ENCODE measurements at places on chromosomes 16 and 17. TPM values are rescaled to one million over a fixed set of nuclear protein-coding genes. Genes with fewer than 3 reads are reported as not detected.

KRT13 gene
- 4.0 TPM for total RNA-seq

CBFA2T3 gene
- total RNA-seq = not detected

TM4SF5 gene
- total RNA-seq = not detected

SPATA22 gene
- total RNA-seq = not detected

STAC2 gene
- total RNA-seq = not detected

HOXB6 gene
- total RNA-seq = 7.7 TPM

ARHGAP44 gene
- 2.8 TPM for total RNA-seq

DNAAF1 gene
- total RNA-seq = not detected

TMEM235 gene
- not detected for total RNA-seq

CBX8 gene
- total RNA-seq = 7.7 TPM

GNAO1 gene
- 0.92 TPM for total RNA-seq

CBX2 gene
- total RNA-seq = 14.1 TPM

GRCh38 chr17:30429155-30429554, 48.1 kb upstream of the GOSR1 start:
- DNase-seq = peak; percentile 33

- DNase-seq = peak; percentile 55
Observed at GRCh38 chr16:8887952-8888560, 5.9 kb downstream of the LITAFD start.

DNA sequence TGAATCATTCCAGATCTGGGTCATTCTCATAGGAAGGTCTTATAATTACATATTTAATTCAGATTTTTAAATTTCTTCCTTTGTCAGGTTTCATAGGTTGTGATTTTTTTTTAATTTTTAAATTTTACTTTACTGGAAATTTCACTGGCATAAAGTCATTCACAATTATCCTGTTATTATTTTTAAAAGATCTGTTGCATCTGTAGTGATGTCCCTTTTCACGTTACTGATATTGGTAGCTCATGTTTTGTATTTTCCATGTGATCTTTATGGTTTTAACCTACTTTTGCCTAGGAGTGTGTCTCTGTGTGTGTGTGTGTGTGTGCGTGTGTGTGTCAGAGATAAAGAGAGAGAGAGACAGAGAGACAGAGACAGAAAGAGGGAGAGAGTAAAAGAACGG, 216.6 kb upstream of the KCNJ16 start:
- no peak for DNase-seq

GRCh38 chr16:68227850-68228553, 7.9 kb downstream of the ESRP2 start:
- DNase-seq = no peak

- no peak for DNase-seq
Observed at GRCh38 chr16:28820016-28820415, 2.8 kb upstream of the ATXN2L start.

DNA sequence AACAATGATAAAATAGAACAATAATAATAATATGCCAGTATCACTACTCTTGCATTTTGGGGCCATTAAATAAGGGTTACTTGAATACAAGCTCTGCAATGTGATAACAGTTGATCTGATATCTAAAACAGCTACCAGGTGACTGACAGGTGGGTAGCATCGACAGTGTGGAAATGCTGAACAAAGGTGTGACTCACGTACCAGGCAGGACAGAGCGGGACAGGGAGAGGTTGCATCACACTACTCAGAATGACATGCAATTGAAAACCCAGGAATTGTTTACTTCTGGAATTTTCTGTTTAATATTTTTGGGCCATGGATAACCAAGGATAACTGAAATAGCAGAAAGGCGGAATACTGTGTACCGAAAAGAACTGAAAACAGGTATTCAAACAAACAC, 15.8 kb upstream of the ZNF19 start:
- DNase-seq = no peak

GRCh38 chr16:65773301-65773874, 593.1 kb upstream of the CDH5 start:
- DNase-seq = no peak

- no peak for DNase-seq
Observed at GRCh38 chr16:87210894-87211293, 106.3 kb downstream of the C16orf95 start.

GRCh38 chr17:78684026-78684425, 98.0 kb downstream of the CYTH1 start:
- DNase-seq = no peak

DNA sequence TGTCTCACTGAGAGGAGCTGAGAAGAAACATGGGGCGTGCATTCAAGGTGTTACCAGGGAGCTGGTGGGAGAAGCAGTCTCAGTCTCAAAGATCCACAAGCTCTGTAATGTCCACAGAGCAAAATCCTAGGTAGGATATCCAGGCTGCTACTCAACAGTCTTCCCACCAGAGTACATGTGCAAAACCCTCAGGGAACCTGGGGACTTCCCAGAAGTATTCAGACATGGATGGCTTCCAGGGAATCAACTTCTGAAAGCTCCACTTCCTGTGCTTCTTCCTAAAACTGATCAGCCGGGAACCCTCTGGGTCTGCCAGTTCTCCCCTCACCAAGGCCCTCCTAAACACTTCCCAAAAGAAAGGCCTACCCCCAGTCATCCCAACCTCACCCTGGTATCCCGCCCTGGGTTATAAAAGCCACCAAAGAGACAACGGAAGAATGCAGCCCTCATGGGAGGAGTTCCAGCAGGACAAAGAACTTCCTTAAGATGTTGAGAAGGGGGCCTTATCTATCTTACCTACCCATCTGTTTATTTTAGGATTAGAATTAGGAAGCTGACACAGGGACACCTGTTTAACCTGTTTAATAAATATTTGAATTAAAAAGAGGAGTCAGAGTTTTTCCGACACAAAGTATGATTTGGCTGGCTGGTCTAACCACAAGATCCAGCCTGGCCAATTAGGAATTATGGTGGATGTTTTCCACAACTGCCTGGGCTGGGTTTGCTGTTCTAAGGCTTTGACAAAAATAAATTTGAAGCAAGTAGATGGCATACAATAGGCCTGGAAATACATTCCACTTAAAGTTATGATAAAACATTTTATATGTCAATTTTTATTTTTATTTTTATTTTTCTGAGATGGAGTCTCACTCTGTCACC, 37.0 kb downstream of the CUEDC1 start:
- DNase-seq = peak; percentile 43

GRCh38 chr17:77849239-77849638, 109.3 kb upstream of the TNRC6C start:
- DNase-seq = no peak

DNA sequence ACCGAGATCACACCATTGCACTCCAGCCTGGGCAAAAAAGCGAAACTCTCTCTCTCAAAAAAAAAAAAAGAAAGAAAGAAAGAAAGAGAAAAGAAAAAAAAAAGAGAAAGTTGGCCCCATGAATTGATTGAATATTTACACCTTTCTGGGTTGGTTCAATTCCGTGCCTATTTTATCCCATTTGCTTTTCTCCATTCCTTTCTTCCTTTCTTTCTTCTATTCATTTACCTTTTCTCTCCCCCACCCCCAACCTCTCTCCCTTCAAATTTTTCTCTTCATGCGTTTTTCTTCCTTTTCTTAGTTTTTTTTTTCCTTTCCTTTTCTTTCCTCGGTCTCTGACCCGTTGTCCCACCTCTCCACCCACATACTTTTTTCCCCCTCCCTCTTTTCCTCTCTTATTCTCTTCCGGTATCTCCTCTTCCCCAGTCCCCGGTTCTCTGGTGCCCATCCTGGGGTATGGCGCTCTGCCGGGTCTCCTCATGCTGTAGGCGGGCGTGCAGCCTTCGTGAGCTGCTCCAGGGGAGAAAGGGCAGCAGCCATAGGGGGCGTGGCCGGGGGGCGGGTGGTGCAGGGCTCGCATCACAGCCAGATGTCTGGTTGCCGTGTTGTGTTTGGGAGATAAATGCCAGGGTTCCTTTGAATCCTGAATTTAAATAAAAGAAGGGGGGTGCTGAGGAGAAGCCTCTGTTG, 5.3 kb upstream of the COL1A1 start:
- peak; percentile 86 for DNase-seq

DNA sequence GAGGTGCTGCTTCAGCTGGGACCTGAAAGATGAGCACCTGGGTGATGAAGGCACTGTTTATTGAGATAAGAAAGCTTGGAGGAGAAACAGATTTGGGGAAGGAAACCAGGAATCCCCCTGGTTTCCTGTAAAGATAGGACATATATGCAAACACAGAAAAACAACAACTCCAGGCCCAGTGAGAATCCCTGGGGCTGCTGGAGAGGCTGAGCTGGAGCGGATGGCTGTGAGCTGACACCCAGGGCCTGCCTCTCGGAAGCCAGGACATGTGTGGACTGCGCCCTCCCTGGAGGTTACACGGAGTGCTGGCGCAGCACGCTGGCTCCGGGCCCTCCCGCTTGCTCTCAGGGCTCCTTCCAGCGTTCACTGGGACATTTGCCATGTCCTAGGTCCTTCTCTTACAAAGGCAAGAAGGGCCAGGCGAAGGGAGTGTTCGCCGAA, 57.5 kb downstream of the CYB5B start:
- DNase-seq = peak; percentile 72

- DNase-seq = no peak
Observed at GRCh38 chr16:47626246-47626645, 165.1 kb downstream of the PHKB start.

- no peak for DNase-seq
Observed at GRCh38 chr16:78675951-78676792, 576.7 kb downstream of the WWOX start.

DNA sequence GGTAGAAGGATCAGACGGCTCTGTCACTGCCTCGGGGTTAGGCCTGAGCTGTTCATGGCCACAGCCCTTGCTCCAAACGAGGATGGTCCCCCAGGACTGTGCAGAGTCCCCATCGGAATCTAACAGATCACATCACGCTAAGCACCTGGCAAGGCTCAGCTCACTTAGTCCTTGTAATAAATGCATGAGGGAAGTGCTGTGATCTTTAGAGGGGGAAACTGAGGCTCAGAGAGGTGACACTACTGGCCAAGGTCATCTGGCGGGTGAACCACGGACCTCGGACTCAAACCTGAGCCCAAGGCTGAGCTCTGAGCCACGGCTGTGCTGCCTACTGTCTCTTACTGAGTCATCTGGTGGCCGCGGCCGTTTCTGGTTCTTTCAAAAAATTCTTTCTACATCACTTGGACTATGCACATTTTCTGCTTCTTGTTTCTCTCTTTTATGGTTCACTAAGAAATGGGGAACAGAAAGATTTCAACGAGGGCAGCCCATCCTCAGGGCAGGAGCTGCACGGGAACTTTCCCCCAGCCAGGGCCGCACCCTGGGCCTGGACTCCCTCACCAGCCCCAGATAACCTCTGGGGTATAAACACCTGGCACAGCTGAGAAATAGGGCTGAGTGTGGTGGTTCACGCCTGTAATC, 55.6 kb downstream of the COTL1 start:
- DNase-seq = no peak

DNA sequence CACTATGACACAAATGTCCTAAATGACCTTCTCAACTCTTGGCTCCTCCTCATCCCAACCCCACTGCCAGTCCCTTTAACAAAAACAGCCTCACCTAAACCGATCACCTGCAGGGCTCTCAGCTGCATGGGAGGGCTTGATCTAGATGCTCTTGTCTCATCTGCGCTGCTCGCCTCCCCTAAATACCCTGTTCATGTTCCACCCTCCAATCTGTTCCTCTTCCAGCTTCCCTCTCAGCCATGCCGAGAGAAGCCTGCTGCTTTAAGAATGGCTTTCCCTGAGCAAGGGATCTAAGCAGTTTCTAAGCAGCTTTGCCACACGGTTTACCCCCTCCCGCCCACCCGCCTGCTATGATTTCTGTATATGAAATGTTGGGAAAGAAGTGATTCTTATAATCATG, 23.7 kb downstream of the PIPOX start:
- no peak for DNase-seq

- DNase-seq = peak; percentile 98
Observed at GRCh38 chr17:48048384-48049126, 396 bp downstream of the NFE2L1 start.

GRCh38 chr17:63707151-63707550, 7.2 kb upstream of the LIMD2 start:
- DNase-seq = no peak

DNA sequence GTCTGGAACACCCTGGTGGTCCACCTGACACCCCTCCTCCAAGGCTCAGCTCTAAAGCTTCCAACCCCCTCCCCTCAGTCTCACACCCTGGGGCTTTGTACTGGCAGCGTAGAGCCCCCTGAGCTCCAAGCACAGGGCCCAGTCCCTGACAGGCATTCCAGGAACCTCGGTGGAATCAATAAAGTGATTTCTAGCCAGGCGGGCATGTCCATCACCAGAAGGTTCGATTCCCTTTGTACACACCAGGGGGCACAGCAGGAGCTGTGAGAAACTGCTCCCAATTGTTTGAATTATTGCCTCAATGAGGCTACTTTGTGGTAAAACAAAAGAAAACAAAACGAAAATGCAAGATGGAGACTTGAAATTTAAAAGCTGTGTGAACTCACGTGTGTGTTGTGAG, 51.8 kb downstream of the SMPD3 start:
- no peak for DNase-seq

- DNase-seq = peak; percentile 33
Observed at GRCh38 chr17:64938925-64939474, 19.7 kb upstream of the LRRC37A3 start.

DNA sequence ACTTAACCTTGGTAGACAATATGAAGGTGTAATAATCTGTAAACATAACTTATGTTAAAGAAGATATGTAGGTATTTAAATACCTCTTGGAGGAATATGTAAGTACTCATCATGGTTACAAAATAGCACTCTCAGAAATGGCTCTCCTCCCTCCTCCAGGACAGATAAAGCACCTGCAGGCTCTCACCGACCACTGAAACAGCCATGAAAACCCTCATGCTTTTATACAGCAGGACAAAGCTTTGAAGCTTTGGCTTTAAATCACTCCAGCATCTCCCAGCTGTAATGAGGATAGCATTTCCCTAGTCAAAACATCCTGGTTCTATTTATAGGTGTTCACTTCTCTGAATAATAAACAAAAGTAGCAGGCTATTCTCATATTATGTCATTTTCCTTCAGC, 69.1 kb upstream of the PMFBP1 start:
- no peak for DNase-seq

DNA sequence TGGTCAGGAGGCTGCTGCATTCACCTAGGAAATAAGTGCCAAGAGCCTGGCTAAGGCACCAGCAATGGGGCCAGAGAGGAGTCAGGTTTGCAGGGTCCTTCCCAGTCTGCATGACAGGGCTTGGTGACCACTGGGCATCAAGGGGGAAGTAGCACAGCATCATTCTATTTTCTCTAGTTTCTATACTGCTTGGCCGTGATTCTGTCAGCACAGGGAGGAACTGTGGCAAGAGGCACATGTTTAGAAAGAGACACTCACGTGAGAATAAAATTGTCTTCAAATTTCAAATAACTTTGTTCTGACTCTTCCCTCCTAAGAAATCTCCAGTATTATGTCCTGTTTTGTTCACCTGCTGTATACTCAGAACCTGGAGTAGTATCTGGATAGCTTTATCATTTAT, 37.8 kb downstream of the ERN1 start:
- DNase-seq = no peak

- no peak for DNase-seq
Observed at GRCh38 chr17:825216-825615, 43.1 kb downstream of the MRM3 start.

- DNase-seq = no peak
Observed at GRCh38 chr17:56979091-56979480, 1.2 kb downstream of the SCPEP1 start.

Measured in MG63 (cell line).